ENCODE measurements at places on chromosomes 3 and 15.

DNA sequence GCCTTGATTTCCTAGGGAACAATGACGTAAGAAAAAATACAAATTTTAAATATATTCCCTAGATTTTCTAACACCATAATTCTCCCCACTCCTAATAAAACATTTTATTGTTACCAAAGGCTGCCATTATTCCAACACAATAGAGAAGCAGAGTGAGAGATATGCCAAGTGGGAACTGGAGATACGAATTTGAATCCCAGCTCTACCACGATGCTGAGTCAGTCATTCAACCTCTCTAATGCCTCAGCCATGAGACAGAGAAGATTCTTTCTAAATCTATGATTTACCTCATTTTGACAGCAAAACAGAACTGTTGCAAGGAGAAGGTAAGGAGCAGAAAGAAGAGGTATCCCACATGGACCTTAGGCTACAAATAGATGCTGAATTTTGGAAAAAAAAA lies 112.5 kb downstream of the IGF2BP2 start:
- no peak for DNase-seq

GRCh38 chr3:44359146-44359751 lies 20.7 kb downstream of the TCAIM start:
- no peak for DNase-seq

- no peak for DNase-seq
Measured at GRCh38 chr3:193095366-193095765, 145.7 kb upstream of the PLAAT1 start.

DNA sequence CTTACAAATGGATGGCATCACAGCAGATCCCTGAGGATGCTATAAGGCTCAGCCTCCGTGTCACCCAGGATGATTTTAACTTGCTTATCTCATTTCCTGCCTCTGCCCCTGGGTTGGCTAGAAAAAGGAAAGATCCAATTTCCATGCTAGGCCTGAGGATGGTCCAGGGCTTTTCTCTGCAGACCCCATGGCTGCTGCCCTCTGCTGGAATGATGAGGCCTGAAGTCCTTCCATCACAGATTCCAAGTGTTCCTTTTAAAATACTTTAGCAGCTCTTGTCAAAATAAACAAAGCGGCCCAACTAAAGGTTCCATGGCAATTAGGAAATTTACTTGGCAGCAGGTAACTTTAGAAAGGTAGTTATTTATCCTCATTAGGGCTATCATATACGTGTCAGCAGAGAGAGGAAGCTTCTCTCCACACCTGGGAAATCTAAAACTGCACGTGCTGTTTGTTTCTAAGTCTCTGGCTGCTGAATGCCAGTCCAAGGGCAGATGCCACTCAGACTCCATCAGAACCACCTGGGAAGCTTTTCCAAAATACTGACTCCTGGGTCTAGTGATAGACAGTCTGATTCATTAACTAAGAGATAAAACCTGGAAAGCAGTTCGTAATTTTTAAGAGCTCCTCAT lies 401.9 kb upstream of the IL12A start:
- peak; percentile 55 for DNase-seq

DNA sequence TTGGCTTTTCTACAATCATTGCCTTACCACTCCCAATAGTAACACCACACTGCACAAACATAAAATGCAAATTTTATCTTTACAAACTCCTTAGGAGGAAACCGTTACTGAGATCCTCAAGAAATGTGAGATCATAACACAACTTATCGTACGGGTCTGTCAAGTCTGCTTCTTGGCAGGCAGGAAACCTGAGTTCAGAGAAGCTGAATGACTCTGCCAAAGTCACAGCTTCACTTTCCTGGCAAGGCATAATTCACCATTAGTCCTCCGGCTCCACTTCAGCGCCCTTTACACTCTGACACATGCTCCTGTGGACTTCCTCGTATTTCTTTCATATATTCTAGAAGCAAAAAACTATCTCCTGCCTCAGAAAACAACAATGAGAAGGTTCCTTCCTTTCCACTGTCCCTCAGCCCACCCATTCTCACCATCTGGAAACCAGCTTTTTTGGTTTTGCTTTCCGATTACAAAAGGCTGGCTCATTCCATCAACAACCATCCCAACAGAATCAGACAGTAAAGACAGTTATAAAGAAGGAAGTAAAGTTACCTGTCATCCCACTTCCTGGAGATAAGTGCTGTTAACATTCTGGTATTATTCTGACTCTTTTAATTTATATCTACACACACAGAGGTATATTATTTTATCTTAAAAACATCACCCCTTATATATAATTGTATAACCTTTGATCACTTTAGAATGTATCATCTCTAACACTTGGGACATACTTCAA lies 223.4 kb downstream of the STT3B start:
- no peak for DNase-seq

DNA sequence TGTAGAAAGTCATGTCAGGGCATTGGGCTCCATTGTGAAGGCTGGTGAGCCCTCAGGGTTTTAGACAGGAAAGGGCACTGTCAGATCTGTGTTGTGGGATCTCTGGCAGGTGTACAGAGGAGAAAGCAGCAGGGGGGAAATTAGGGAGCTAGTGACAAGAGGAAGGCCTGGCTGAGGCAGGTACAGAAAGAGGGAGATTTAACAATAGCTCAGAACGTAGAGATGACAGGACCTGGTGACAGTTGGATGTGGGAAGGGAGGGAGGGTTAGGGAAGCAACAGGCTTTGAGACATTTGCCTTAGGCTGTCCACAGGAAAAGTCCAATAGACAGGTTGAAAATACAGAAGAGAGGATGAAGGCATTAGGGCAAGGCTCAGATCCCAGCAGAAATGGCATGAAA lies 288.1 kb downstream of the EPHB1 start:
- DNase-seq: no peak

DNA sequence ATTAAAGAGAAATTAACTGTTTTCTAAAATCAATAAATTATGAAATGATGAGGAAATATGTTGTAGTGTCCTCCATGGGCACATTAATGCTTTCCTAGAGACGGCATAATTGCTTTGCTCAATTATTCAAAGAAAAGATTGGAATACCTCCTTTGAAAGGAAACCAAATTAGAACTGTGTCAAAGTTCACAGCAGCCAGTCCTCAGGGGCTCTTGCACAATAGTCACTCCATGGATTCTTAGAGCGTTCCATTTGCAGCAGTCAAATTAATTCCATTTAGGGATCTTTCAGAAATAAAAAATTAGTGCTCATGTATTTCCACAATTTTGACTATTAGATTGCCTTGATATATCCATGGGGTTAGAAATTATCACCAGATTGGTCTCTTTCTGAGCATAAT lies 841.6 kb upstream of the DPPA4 start:
- DNase-seq: no peak
